Lung microvascular endothelial cell (primary cell): ENCODE measurements at places on chromosomes 6 and 20. TPM values are rescaled to one million over a fixed set of nuclear protein-coding genes. Genes with fewer than 3 reads are reported as not detected.

DNA sequence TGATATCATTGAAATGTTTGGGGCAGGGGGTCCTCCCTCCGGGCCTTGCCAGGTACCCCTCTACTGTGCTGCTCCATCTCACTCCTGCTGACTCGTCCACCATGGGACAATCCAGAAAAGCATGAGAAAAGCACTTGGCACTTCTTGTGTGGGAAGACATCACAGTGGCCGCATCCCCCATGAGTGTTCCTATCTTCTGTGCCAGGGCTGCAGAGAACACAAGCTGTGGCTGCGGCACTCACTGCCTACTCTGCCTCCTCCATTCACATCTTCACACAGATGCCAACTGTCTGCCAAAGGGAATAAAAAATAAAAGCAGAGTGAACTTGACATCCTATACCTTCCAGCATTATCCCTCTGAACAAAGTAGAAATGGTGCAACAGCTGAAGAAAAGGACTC lies 117.4 kb upstream of the PROKR2 start:
- no peak for DNase-seq

DNA sequence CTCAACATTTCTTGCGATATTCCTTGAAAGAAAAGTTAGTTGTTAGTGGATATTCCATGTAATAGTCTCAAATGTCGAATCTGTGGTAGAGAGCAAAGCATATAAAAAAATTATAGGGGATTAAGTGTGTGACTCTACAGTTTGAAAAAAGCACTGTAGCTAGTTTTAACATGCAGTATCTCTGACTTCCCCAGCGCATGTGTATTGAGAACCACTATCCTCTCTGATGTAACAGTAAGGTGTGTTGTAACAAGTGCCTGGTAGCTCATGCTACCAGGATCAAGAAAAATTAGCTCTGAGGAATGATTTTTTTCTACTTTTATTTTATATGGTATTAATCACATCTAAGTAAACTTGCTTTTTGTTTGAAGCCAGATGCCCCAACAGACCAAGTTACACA lies 789.2 kb downstream of the KIF16B start:
- no peak for DNase-seq

DNA sequence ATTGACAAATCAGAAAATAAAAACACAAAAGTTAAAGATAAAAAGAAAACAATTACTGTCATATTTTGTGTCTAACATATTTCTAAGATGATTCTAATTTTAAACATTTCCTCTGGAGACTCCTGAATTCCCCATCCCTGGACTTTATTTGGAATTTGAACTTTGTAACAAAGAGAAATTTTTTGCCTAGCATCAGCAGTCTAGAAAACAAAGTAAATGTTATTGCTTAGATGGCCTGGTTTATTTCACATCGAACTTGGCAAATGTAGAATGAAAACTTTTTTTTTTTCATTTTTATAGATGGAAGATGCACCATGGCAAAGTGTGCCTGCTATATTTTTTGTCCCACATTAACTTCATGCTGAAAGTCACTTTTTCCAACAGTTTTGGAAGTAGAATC lies 159.1 kb downstream of the TBX18 start:
- DNase-seq = no peak

DNA sequence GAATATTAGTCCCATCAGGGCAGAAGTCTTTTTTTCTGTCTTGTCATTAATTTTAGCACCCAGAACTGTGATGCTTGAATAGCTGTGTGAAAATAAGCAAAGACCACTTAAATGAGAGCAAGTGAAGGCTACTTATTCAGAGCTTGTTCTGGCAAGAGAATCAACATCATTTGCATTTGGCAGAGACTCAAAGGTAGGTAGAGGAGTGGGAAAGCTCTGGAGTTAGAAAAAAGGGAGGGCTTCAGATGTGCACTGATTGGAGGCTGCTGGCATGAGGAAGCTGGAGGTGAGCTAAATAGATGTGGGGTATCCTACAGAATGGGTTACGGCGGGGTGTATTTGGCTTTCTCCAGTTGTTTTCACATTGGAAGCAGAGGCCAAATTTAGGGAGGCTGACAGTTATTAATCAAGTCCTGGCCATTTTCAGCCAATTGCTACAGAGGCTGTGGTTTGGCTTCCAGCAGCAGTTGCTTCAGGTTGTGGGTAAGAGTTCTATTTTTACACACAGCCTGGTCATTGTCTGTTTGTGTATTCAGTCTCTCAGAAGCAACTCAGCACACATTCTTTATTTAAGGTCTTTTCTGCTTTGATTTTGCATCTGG lies 254.3 kb downstream of the BTBD3 start:
- no peak for DNase-seq

- no peak for DNase-seq
Observed at GRCh38 chr20:1019344-1019743, 17.2 kb upstream of the RSPO4 start.

Gene FAM162B
- 5.2 and 14.1 TPM in 2 replicates for total RNA-seq

DNA sequence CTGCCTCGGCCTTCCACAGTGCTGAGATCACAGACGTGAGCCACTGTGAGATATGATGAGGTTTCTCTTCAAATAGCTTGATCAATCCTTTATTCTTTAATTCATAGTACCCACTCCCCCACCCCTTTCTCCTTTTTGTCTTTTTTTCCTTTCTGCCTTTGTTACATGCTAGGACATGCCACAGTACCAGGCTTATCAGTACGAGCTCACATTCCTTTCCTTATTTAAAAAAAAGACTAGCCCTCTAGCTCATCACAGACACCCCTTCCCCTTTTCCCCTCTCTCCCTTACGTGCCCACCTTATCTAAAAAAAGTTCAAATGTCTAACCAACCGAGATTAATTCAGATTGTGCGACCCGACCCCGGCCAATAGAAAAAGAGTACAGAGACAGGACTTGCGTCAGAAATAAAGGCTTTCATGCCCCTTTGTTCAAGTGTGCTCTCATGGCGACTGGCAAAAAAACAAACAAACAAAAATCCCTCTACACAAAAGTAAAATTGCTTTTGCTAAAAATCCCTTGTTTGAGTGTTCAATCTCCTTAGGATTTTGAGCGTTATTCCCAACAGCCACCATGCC lies 49.2 kb downstream of the MRAP2 start:
- no peak for DNase-seq

DNA sequence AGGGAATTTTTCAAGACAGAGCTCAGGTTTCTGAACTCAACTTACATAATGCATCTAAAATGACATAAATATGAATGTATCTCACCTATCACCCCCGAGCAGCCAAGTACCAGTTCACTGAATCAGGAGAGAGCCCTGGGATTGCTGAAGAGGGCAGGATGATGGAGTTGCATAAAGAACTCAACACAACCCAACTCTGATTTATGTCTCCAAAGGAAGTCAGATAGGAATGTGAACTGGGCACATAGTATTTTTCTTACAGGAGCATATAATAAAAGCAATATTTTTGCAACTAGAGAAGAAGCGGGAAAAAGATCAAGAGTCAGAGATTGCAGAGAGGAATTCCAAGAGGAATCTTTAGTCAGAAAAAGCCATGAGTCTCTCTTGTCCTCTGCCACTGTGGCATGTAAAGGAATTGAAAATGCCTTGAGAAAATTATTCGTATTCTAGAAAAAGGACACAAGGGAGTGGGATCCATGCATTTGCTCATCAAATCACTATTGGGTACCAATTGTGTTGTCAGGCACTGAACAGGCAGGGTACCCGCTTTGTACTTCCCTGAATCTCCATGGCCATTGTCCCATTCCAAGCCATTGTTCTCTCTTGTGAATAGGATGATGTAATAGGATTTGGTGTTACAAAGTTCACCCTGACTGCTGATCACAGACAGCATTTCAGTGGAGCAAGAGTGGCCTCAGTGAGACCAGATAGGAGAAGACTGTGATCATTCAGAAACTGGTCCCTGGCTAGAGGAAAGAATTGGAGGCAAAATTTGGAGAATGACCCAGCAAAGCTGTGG lies 16.3 kb downstream of the RIN2 start:
- DNase-seq = peak; percentile 68

- peak; percentile 53 for DNase-seq
Observed at GRCh38 chr6:159693894-159694545, 979 bp upstream of the SOD2 start.

Gene FNDC1
- total RNA-seq = not detected in 2 replicates

GRCh38 chr20:24674921-24675605 lies 205.6 kb downstream of the SYNDIG1 start:
- DNase-seq = no peak

Gene SNAP25
- total RNA-seq = 0.22 TPM in 1 of 2 replicates, not detected in the other

GRCh38 chr20:59777331-59777725 lies 156.1 kb downstream of the SYCP2 start:
- no peak for DNase-seq

Gene CYP24A1
- not detected in 2 replicates for total RNA-seq

GRCh38 chr20:13220194-13220903 lies 725 bp upstream of the ISM1 start:
- peak; percentile 30 for DNase-seq

GRCh38 chr6:6803180-6803977 lies 214.9 kb downstream of the LY86 start:
- no peak for DNase-seq

Gene PRICKLE4
- total RNA-seq = 5.2 and 6.7 TPM in 2 replicates

DNA sequence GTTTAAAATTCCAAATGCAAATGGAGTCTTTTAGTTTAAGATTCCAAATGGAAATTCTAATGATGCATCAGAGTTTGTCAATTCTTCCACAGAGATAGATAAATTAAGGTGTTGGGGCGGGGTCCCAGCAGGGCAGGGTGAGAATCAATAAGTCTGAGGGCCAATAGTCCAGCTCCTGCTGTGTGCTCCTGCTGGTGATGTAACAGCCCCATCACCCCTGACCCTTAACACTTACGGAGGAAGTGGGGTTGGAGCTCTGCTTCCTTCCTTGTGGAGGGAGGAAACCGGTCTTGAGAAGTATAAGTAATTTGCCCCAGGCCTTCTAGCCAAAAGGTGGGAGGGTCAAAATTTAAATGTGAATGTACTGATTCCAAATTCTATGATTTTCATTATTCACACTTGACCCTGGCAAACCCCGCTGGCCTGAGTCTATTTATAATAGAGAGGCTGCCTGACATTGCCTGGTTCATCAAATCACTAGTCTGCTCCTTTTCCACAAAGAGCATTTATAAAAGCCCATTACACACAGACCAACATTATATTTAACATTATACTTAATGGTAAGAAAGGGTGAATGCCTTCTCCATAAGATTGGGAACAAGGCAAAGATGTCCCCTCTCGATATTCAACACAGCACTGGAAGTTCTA lies 17.2 kb downstream of the ZBTB2 start:
- peak; percentile 86 for DNase-seq

- no peak for DNase-seq
Observed at GRCh38 chr6:162636167-162636566, 91.4 kb downstream of the PRKN start.

DNA sequence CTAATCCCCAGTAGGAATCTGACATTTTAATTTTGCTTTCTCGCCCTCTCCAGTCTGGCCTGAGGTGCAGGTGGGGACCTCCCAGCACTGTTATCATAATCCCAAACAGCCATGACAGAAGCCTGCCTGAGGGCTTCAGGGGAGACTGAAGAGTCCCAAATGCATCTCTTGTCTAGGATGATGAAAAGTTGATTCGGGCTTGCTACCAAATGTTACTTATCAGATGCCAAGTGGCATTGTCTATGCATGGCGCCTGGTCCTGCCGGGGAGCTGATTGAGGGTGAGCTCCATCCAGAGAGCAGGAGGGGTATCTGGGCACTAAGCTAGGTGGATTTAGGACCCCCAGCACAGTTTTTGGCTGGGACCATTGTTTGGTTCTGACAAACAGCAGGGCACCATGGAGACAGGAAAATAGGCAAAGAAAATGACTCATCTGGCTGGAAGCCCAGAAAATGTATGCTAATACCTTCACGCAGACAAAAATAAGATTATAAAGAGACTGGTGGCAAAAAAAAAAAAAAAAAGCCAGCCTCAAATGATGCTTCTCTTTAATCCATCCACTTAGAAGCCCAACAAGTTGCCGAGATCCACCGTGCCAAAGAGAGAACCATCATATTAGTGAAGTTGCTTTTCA lies 513.7 kb upstream of the SULF2 start:
- peak; percentile 97 for DNase-seq

GRCh38 chr6:84549917-84550316 lies 214.5 kb downstream of the TBX18 start:
- peak; percentile 11 for DNase-seq

DNA sequence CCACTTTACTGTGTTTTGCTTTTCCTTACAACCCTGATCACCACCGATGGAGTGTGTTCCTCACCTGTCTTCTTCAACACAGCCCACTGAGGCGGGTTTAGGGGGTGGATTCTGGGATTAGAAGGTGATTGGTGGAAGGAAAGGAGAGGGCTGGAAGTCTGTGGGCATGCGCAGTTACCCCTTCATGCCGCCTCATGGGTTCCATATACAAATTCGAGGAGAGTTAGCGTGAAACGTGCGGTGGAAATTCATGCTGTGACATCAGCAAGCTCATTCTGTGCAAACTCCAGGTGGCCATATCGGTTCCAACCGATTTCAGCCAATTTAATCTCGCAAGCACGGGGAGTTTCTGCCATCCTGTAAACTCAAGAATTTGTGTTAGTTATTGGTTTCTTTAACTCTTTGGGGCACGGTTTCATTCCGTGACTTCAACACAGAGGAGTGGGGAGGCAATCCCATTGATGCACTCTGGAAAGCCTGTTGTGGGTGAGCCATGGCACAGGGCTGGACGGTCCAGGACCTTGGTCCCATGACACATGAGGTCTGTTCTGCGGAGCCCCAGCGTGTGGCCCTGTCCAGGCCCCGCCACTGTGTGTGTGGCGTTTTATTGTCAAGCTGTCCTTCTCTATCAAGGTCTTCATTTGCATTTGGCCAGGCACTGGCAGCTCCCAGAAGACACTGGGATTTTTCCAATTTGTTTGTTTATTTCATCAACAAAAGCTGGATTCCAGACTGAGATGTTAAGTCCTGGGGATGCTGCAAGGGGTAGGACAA lies 482.8 kb upstream of the SULF2 start:
- DNase-seq = no peak

Gene MCHR2
- total RNA-seq = not detected in 2 replicates

DNA sequence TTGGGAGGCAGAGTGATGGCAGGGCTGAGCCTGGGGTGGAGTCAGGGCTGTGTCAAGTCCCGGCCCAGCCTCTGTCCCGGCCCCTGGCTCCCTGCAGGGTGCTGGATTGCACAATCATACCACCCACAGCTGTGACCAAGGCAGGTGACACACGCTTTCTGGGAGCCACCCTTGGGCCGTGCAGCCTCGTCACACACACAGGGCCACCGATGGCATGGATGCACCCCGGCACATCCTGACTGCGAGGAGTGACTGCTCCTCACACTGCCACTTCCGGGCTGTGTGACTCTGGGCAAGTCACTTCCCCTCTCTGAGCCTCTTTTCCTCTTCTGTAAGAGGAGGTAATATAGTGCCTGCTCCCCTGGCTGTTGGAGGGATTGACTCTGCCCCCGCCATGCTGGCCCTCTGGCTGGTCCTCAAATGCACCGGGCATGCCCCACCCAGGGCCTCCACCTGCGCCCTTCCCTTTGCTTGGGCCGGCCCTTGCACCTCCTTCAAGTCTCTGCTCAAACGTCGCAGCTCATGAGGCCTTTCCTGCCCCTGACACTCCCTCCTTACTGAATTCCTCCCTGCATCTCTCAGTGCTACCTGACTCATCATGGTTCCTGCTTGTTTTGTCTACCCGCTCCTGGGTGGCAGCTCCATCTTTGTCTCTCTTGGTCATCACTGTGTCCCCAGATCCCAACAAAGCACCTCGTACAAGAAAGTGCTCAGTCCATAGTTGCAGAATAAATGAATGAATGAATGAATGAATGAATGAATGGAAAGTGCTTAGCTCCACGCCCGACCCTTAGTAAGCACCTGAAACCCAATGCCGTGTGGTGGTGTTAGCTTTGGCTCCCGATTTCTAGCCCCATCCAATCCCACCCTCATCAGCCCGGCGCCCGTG lies 93.5 kb downstream of the CEBPB start:
- DNase-seq = no peak

GRCh38 chr6:24249926-24250325 lies 107.9 kb downstream of the DCDC2 start:
- DNase-seq = no peak

Gene C6orf52
- total RNA-seq = 0.22 TPM in 1 of 2 replicates, not detected in the other

Gene ZSCAN23
- total RNA-seq = 0.20 and 0.65 TPM in 2 replicates
